Globus pallidus (tissue), 1 donor: ENCODE measurements at places on chromosomes 3 and 15.

DNA sequence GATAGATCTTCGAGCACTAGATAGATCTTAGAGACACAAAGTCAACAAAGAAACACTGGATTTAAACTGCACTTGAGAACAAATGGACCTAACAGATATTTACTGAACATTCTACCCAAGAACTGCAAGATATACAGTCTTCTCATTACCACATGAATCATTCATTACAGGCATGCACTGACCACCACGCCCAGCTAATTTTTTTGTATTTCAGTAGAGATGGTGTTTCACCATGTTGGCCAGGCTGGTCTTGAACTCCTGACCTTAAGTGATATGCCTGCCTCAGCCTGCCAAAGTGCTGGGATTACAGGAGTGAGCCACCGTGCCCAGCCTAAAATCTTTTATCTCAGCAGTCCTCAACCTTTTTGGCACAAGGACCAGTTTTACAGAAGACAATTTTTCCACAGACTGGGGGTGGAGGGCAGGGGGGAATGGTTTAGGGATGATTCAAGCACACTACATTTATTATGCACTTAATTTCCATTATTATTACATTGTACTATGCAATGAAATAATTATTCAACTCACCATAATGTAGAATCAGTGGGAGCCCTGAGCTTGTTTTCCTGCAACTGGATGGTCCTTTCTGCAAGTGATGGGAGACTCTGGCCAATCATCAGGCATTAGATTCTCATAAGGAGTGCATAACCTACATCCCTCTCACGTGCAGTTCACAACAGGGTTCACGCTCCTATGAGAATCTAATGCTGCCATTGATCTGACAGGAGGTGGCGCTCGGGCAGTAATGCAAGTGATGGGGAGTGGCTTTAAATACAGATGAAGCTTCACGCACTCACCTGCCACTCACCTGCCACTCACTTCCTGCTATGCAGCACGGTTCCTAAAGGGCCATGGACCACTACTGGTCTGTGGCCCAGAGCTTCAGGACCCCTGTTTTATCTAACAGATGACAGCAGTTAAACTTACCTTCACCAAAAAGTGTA lies 21.7 kb downstream of the CSNK1G1 start:
- no peak for DNase-seq

GRCh38 chr3:10777627-10778026 lies 38.4 kb upstream of the SLC6A11 start:
- no peak for DNase-seq

- peak; percentile 12 for DNase-seq
These were observed 18.2 kb upstream of the SPTSSB start for GRCh38 chr3:161389445-161390035.

- no peak for DNase-seq
These were observed 37.8 kb upstream of the GOLGA6B start for GRCh38 chr15:72616491-72617210.

DNA sequence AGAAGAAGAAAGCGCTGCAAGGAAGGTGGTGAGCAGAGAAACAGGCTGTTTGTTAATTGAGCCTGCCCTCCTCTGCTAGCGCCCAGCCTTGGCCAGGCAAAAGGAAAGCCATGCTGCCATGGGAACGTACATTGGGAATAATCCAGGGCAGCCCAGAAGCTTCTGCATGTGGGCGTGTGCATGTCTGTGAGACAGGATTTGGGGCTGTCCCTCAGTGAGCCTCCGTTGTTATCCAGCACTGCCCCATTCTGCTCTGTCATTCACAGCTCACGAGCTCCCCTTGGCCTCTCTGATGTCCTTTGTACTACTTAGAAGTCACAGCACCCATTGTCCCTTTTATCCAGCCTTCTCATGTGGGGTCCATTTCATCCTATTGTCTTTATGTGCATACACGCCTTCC lies 239.1 kb upstream of the ROPN1 start:
- DNase-seq, result peak; percentile 16

GRCh38 chr15:52417521-52417920 lies 111.2 kb downstream of the MYO5A start:
- no peak for DNase-seq

DNA sequence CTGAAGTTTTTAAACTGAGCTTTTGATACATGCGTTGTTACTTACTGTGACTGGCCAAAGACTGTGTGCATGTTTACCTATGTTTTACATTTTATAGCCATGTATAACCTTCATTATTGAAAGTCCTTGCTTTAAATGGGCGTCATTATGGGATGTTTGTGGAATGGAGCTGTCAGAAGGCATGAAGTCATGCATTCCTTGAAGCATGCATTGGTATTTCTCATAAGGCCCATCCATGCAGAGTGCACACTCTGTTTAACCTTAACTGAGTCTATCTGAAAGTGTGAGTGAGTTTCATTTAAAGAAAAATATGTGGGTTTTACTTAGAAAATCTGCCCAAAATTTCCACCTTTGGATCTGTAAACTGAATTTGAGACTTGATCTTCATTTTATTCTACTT lies 51.1 kb downstream of the PSMD6 start:
- DNase-seq, result no peak

GRCh38 chr15:58538901-58539300 lies 107.1 kb downstream of the LIPC start:
- no peak for DNase-seq

DNA sequence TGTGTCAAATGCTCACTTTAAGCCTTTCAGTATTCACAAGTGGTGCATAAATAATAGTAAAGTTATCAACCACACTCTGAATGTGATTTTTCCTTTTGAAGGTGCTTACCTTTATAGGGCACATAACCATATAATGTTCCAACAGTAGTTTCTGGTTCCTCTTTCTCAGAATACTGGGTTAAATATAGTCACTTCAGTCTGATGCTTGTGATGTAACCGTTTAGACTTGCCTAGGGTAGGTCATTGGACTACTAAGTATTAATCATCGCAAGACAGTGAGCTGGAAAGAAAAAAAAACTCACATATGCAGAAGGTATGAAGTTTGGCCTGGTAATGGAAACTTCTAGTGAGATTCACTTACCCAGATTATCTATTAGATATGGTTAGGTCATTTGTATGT lies 1.9 kb downstream of the KBTBD8 start:
- DNase-seq, result no peak

- no peak for DNase-seq
These were observed 34.6 kb downstream of the THSD4 start for GRCh38 chr15:71149646-71150557.

GRCh38 chr15:92120094-92120795 lies 266.7 kb downstream of the SLCO3A1 start:
- no peak for DNase-seq

DNA sequence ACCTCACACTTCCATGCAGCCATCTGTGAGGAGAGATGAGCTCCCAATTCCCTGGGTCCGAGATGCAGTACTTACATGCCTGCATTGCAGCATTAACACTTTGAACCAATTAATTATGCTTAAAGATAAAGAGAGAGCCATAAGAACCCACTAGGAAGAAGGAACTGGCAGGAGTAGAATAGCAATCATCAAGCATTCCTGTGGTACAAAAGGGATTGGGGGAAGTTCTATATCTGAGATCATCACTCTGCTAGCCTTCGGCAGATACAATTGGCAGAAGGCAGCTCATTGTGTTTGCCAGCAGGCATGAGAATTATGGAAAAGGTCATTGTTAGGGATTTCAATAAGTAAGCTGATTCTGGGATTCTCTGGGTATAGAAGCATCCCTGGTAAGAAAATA lies 891.4 kb downstream of the NTRK3 start:
- DNase-seq, result no peak

GRCh38 chr15:92005154-92005553 lies 151.6 kb downstream of the SLCO3A1 start:
- no peak for DNase-seq

DNA sequence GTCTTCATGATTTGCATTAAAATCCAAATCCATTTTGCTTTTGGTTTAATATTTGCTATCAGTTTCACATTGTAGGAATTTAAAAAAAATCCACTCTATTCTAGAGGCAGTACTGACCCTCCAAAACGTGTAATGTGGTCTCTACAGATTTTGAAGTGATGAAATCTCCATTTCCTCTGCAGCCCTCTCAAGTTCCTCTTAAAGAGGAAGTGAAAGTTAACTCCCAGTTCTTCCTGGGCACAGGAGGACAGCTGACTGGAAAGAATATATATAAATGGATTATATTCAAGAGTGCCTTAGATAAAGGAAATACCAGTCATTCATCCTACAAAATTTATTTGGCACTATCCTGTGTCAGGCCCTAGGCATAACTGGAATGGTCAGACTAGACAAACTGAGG lies 83.5 kb upstream of the PLCL2 start:
- DNase-seq, result peak; percentile 48

GRCh38 chr15:90062462-90062932 lies 39.8 kb downstream of the IDH2 start:
- no peak for DNase-seq

DNA sequence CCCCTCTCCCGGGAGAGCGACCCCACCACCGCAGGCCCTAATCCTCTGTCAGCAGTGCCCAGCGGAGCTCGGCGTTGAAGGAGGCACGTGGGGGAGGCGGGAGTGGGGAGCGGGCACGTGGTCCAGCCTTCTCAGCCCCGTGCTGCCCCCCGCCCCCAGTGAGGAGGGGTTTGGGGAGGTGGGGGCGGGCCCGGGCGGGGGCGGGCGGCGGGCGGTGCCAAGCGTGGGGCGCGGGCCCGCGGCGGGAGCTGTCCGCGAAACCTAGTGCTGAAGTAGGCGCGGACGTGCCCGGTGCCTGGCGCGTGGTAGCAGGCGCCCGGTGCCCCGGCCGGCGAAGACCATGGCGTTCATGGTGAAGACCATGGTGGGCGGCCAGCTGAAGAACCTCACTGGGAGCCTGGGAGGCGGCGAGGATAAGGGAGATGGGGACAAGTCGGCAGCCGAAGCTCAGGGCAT lies at the start of gene CPLX3:
Gene CPLX3 (plus strand): TSS at position 264 of the 456 bp plus-strand sequence. CDS start 77 bp downstream, at position 341.
- no peak for DNase-seq

DNA sequence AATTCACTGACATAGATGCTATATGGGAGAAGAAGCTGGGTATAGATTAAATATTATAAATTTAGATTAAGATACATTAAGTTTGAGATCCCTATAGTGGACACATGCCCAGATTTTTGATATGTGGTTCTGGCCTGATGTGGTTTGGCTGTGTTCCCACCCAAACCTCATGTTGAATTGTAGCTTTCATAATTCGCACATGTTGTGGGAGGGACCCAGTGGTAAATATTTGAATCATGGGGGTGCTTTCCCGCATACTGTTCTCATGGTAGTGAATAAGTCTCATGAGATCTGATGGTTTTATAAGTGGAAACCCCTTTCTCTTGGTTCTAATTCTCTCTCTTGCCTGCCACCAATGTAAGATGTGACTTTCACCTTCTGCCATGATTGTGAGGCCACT lies 189.4 kb upstream of the CD96 start:
- DNase-seq, result no peak

- peak; percentile 18 for DNase-seq
These were observed 188.6 kb upstream of the EPHA3 start for GRCh38 chr3:88918841-88919240.
